ENCODE measurements at places on chromosomes 11 and 22. TPM values are rescaled to one million over a fixed set of nuclear protein-coding genes. Genes with fewer than 3 reads are reported as not detected.

OR51B5 gene
- not detected for total RNA-seq

UPK2 gene
- total RNA-seq = not detected

CHCHD10 gene
- 4.9 TPM for total RNA-seq

CSNK2A3 gene
- 1.0 TPM for total RNA-seq

FAM227A gene
- 1.8 TPM for total RNA-seq

INPP5J gene
- 1.9 TPM for total RNA-seq

EMSY gene
- total RNA-seq = 13.3 TPM

ELMOD1 gene
- total RNA-seq = 0.17 TPM

RFPL3 gene
- not detected for total RNA-seq

CDC45 gene
- total RNA-seq = 47.9 TPM

SLC7A4 gene
- 0.17 TPM for total RNA-seq

CCDC15 gene
- total RNA-seq = 3.4 TPM

ASRGL1 gene
- total RNA-seq = 1.8 TPM

CCDC89 gene
- total RNA-seq = 5.2 TPM

CARS1 gene
- total RNA-seq = 86.5 TPM

RAB3IL1 gene
- total RNA-seq = 3.0 TPM

UPB1 gene
- not detected for total RNA-seq

CRYBB2 gene
- not detected for total RNA-seq

UBQLNL gene
- 0.17 TPM for total RNA-seq

SUSD2 gene
- total RNA-seq = 3.1 TPM

TRIM66 gene
- total RNA-seq = 1.7 TPM
